Cerebellar cortex (tissue), 1 donor: ENCODE measurements at places on chromosomes 7 and 10.

DNA sequence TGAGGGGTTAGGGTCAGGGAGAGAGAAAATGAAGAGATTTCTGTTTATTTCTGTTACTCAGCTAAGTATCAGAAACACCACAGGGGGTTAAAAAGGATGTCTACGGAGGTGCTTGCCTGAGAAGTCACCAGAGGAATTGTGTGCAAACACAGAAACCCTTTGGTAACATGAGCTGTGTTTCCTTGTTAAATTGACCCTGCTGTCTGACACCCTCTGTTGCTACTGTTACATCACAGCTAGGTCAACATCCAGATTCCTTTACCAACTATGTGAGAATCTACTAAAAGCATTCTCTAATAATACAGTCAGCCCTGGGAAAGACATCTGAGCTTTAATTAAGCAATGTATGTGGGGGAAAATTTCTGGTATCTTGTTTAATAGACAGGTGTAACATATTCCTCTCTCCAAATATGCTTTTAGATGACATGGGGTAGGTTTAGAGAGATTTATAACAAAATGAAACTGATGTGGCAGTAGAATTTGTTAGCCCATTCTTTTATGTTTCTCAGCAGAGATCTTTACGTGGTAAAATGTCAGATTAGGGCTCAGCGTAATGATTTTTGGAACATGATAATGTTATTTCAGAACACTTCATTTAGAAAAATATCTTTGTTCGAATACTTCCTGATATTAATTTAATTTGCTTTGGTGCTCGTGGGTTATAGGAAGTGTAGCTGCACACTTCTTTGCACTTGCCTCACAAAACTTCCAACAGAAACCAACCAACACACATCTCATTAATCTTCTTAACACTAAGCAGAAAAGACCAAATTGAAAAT is 168.0 kb upstream of the AHR start:
- DNase-seq: no peak

DNA sequence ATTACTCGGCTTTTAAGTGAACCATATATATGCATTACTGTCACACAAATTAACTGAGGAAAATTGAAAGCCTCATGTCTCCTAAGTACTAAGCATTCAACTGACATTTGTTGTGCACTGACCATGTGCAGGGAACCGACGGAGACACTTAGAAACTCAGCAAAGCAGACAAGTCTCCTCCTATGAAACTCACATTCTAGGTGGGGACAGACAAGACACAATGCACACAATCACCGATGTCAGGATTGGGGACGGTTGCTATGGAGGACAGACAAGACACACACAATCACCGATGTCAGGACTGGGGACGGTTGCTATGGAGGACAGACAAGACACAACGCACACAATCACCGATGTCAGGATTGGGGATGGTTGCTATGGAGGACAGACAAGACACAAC is 134.0 kb downstream of the PTPRN2 start:
- DNase-seq: no peak

DNA sequence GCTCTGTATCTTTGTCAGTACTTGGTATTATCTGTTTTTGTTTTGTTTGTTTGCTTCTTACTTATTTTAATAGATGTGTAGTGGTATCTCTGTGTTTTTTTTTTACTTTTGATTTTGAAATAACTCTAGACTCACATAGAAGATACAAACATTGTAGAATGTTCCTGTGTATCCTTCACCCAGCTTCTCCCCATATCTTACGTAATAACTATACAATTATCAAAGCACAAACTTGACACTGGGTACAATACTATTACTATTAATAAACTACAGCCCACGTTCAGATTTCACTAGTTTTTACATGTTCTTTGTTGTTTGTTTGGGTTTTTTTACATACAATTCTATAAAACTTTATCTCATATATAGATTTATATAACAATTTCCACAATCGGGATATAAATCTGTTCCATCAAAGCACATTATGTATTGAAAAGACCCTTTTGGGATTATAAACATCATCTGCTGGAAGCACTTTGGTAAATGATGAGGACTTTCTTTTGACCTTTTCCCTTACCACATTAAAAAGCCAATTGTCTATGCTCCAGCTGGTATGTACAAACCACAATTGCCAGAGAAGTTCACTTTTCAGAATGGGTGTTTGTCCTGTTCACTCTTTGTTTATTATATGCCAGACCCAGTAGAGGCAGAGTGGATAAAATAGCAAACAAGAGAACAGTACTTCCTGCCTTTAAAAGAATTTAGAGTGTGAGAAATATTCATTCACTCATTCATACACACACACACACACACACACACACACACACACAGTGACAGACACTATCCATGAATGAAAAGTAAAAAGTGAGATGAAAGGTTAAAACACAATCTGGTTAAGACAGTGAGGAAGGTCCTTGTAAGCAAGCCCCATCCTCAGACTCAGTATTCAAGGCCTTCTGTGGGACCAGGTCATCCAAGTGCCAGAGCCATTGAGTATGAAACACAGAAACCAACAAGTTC is 113.0 kb downstream of the SGMS1 start:
- no peak for DNase-seq

GRCh38 chr10:90842725-90843124 is 15.1 kb downstream of the HTR7 start:
- no peak for DNase-seq
